ENCODE measurements at places on chromosomes 3 and 15.

- no peak for DNase-seq
Observed at GRCh38 chr3:37574177-37574943, 287.3 kb upstream of the CTDSPL start.

GRCh38 chr15:50718700-50719125 lies 32.1 kb upstream of the TRPM7 start:
- no peak for DNase-seq

DNA sequence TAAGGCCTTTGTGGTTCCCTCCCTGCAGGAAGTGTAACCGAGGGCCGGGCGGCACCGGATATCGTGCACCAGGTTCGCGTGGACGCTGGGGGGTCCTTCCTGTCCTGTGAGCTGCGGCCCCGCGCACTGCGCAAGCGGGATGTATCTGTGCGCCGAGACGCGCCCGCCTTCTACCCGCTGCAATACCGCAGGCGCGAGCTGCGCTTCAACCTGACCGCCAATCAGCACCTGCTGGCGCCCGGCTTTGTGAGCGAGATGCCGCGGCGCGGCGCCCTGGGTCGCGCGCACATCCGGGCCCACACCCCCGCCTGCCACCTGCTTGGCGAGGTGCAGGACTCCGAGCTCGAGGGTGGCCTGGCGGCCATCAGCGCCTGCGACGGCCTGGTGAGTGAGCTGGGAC lies 35.9 kb downstream of the SAXO2 start:
- DNase-seq: peak; percentile 58

- peak; percentile 85 for DNase-seq
Observed at GRCh38 chr3:126208606-126209256, 28.3 kb upstream of the ALDH1L1 start.

DNA sequence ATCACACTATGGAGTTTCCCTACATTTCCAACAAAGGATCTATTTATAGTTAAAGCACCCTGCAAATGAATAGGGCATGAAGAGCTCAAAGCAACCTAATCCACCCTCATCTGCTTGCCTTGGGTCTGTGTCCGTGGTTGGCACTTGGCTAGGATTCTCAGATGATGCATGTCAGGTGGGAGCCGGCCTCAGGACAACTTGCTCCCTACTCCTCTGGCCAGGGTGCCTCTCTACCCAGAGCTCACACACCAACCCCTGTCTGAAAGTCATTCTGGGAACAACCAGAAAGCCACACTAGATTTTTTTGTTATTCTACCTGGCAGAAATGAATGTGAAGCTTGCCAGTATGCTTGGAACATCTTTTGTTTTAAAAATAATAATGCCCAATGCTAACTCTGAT lies 13.2 kb downstream of the ARHGEF3 start:
- no peak for DNase-seq
